ENCODE measurements at places on chromosomes 3 and 15.

DNA sequence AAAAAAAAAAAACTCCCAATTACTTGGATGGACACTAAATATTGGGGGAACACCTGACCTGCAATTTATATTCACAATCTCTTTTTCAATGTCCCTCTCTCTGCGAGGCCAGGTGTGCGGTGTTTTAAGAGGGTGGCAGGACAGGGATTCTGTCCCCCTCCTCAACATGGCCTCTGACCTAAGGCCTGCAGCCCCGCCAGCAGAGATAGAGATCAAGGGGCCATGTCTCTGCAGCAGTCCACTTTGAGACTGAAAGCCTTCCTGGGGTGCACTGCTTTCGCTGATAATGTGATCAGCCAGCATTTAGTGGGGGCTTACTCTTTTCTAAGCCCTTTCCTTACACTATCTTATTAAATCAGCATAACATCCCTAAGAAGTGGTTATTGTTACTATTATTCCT lies 419.9 kb downstream of the OCA2 start:
- DNase-seq = no peak

GRCh38 chr15:77773903-77774302 lies 141.2 kb upstream of the LINGO1 start:
- no peak for DNase-seq

DNA sequence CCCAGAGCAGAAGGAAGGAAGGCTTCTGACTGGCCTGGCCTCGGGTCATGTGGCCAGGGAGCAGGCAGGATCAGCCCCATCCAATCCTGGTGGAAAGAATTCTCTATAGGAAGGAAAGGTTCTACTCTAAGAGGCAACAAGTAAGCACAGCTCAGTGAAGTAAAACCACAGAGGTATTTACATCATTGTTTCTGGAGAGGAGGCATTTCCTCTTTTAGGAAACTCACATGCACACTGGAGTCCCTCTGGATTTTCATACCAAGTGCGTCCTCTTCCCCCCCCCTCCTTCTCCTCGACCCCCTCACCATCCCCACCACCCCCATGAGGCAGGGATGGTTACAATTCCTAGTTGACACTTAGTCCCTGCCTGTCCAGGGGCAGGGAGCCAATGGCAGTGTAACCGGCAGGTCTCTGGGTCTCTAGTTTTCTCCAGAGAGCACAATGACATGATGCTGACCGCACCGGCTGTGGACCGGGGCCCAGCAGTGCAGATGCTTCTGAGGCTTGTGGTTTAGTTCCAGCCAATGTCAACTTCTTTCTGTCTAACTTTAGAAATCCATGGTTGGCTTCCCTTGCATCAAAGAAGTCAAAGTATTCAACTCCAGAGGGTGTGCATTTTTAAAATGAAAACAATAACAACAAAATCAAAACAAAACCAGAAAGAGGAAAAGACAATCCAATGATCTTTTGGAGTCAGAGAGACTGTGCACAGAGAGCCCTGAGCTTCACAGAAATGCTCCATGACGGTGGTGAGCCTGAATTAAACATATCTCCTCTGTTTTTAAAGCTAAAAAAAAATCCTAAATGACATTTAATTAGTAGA lies 230.3 kb upstream of the TLE3 start:
- DNase-seq = no peak

- no peak for DNase-seq
Observed at GRCh38 chr3:28745916-28746617, 397.4 kb upstream of the AZI2 start.
